ENCODE measurements at places on chromosomes 7 and 10.

- no peak for DNase-seq
Measured at GRCh38 chr10:71939861-71940474, 24.2 kb upstream of the CHST3 start.

DNA sequence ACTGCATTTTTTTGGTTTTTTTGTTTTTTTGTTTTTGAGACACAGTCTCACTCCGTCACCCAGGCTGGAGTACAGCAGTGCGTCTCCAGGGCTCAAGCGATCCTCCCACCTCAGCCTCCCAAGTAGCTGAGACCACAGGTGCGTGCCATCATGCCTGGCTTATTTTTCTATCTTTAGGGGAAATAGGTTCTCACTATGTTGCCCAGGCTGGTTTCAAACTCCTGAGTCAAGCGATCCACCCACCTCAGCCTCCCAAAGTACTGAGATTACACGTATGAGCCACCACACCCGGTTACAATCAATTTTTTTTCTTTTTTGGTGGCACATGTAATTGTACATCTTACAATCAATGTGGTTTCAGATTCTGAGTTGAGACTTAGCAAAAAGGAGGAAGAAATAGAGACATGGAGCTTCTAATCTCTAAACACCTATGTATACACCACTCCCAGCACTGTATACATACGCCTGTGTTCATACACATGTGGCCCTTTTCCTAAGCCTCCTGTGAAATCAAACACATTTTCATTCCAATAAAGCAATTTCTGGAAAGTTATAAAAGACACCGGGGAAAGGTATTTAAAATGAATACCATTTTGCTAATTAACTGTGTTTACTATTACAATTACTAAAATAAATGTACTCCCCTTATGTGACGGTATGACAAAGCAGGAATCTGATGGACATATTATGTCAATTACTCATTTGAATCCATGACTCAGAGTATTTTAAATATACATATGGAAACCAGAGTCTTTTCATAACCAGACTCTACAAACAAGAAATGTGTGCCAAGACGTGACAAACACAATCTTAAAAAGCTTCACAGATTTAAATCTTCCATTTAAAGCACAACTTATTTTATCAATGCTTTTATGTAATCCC is 40.9 kb downstream of the SMURF1 start:
- no peak for DNase-seq

DNA sequence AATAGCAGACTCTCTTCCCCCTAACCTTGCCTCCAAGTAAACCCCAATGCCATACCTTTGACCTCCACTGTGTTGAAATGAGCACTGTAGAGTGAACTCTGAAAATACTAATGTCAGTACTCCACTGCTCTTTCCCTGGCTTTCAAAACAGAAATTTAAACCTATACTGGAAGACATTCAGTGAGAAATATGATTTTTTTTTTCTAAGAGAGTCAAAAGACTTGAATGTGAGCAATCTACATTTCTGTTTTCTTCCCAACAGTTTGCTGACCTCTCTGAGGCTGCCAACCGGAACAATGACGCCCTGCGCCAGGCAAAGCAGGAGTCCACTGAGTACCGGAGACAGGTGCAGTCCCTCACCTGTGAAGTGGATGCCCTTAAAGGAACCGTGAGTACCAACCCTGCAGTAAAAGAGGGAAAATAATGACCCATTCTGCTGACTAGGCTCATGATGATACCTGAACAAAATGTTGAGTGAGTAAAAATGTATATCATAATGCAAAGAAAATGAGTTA is 6.4 kb downstream of the VIM start:
- no peak for DNase-seq

DNA sequence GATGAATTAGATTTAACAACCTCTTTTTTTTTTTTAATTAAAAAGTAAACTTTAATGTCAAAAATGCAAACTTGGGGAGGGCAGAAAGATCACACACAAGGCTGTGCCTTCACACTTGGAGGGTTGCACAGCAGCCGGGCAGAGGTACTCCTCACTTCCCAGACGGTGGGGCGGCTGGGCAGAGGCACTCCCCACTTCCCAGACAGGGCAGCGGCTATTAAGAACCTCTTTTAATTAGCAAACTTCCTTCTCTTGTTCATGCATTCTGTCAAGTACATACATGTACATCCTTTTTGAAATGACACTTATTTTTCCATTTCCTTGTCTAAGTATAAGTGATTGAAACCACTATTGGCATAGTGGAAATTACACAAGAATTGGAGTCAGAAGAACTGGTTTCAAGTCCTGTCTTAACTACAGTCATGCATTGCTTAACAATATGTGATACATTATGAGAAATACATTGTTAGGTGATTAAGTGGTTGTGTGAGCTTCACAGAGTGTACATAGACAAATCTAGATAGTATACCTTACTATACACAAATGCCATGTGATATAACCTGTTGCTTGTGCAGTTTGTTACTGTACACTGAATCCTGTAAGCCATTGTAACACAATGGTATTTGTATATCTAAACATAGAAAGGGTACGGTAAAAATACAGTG is 26.5 kb downstream of the BTRC start:
- DNase-seq, result no peak

DNA sequence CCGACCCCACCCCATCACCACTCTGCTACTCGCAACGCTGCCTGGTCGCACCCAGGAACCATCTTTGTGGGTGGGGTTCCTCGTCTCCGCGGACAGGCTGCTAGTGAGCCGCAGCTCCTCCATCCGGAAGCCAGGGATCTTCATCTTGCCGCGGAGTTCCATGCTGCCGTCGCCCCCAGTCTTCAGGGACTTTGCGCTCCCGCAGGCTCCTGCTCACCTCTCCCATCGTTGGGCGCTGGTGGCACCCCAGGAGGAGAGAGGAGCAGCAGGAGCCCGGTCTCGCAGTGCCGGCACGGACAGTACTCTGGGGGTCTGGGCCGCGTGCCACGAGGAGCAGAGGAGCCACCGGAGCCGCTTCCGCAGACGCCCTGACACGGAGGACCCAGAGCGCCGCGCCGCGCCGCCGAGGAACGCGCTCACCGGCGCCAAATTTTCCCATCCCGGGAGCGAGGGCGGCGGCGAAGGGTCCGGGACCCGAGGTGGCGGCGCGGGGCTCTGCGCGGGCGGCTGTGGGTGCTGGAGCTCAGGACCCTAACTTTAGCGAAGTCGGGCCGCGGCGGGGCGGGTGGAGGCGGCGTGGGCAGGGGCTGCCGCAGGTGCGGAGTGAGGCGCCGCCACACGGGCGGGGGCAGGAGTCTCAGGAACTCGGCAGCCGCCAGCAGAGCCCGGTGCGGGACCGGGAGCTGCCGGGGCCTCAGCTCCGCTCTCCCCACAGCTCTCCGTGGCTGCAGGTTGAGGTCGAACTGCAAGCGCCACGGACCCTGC is 750.1 kb upstream of the SORCS1 start:
- DNase-seq, result no peak

DNA sequence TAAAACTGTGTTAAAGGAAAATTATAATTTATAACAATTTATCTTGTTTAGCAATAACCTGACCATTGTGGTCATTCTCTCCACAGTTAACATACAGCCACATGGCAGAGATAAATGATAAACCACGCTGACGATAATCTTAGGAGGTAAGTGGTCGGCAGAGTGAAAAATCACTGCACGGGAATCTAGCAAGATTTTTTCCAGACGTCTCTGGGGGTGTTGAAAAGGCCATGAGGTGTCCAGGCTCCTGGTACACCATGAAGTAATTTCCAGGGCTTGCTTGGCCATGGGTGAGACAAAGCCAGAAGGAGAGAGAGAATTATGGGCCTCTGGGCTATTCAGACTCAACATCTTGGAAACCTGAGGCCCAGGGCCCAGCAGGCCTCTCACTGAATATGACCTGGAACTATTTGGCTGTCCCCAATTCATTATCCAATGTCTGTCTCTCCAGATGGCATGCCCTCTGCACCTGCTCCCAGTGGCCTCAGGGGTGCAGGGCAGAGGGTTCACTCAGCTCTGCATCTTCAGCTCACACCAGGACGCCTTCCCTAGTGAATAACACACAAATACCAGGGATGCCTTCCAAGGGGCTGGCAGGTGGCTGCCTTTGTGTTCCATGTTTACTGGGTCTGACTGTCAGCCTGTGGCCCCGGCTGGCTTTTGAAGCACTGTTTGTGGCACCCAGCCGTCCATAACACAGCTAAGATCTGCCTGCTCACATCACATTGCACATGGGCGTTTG is 590.4 kb upstream of the PFKP start:
- DNase-seq, result peak; percentile 60

DNA sequence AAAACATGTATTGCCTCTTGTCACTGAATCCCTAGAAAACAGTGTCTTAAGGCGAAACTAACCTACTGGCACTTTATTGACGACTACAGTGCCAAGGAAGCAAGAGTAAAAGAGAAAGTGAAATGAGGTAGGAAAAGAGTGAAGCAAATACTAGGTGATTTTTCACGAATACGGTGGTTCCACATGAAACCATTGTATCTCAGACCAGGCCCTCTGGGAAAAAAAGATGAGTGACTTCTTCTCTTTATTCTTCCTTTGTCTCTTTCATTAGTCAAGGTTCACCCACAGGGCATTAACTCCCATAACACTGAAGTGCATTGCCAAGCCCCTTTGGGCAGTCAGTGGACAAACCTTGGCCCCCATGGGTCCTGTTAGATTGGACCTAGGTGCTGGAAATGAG is 16.2 kb upstream of the MACC1 start:
- no peak for DNase-seq

DNA sequence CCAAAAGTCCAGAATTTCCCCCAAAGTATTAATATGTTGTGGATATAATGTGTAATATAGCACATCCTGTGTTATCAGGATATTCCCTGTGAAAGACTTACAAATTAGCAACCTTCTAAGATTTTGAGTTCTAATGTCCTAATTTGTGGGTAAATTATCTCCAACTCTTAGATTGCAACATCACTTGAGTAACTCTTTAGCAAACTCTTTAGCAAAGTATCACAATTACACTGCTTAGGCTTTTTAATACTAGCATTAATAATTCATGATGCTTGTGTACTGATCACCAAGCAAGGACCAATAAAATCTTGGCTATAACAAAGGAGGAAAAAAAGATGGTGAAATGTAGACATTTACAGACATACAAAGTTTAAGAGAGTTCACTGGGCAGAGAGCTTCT is 27.7 kb downstream of the HIP1 start:
- DNase-seq, result no peak

DNA sequence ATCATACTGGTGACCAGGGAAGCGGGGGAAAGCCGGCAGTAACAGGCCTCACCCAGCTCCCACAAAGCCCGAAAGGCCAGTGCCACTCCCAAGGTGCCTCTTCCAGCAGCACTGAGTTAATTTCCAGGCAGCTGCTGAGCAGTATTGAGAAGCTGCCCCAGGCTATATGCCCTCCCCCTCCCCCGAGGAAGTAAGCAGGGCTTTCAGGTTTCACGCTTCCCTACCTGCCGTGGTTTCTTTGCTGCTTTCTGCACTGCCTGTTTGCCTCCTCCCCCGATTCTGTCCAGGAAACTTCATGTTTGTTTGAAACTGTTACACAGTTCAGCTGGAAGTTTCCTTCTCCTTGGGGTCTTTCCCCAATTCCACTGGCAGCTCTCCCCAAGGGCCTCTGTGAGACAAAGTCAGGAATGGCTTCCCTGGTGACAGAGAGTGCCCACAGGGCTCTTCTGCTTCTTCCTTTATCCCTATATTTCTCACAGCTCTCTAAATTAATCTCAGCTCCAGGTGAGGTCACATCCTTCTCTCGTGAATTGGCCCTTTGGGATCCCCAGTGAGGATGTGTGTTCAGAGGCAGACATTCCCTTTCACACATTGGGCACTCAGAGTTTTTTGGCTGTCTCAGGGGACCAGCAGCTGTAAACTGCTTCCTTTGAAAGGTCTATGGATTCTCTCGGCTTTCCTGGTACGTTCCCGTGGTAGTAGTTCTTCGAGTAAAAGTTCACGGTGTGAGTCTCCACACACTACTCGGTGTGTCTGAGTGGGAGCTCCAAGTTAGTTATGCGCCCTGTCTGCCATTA is 19.4 kb downstream of the C1GALT1 start:
- DNase-seq, result no peak

GRCh38 chr10:7337431-7338171 is 73.2 kb downstream of the SFMBT2 start:
- DNase-seq, result no peak

DNA sequence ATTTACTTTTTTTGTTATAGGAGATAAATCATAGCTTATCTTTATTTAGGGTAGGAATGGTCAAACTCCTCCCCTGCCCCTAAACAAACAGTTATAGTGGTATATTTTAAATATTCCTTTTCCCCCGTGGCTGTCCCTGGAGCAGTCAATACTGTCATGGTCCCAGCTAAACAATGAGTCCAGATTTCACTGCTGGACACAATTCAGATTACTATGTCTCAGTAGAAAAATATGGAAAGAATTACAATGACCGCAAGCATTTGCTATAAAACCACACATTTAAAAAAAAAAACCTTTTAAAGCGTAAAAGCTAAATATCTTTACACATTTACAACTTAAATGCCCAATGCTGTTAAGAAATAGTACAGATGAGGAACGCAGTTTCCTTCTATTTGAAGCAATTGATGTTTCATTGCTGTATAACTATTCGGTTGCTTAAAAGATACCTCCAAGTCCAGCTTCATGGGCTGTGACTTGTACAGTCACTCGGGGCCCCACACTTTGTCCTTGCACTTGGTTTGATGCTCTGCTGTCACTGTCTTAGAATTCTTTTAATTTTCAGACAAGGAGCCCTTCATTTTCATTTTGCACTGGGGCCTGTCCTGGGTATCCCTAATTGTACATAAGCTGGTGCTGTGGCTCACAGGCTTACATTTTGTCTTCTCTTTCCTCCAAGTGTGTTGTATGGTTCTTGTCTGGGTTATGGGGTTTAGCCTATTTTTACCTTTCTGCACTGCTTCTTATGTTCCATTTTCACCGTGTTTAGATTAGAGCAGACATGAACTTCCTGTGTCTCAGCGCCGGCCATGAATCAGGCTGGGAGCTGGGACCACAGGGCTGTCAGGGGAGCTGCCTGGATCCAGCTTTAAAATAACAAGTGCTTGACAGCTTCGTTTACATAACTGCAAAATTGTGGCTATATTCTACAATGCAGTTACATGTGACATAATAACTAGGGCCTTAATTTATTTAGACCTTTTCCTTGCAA is 530.2 kb upstream of the FZD8 start:
- DNase-seq, result no peak

GRCh38 chr10:58590152-58590840 is 77.6 kb downstream of the BICC1 start:
- DNase-seq, result no peak

GRCh38 chr7:140316165-140316661 is 82.1 kb downstream of the SLC37A3 start:
- DNase-seq, result no peak

DNA sequence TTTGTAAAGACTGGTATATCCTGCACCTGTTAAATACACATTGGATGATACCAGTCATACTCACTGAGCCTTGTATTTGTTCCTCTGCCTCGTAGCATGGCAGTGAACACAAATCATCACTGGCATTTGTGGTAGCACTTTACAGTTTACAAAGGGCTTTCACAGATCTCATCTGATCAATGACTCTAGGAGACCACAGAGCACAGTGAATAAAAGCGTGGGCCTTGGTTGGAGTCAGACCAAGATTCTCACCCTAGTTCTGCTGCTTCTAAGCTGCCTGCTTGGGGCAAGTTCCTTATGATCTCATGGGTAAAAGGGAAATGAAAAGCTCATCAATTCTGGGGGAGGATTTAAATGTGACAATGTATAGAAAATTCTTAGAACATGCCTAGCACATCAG is 129.9 kb upstream of the AGK start:
- no peak for DNase-seq

Data from NCI-H524 (cell line).